ENCODE measurements at places on chromosomes 4 and X. TPM values are rescaled to one million over a fixed set of nuclear protein-coding genes. Genes with fewer than 3 reads are reported as not detected.

Gene MEPE
- 0.21 TPM for total RNA-seq

Gene ZFP42
- total RNA-seq, result not detected

Gene ASB11
- not detected for total RNA-seq

Gene TMEM131L
- 143 TPM for total RNA-seq

All from mononuclear cell (primary cell).